ENCODE measurements at places on chromosomes 1 and 21.

DNA sequence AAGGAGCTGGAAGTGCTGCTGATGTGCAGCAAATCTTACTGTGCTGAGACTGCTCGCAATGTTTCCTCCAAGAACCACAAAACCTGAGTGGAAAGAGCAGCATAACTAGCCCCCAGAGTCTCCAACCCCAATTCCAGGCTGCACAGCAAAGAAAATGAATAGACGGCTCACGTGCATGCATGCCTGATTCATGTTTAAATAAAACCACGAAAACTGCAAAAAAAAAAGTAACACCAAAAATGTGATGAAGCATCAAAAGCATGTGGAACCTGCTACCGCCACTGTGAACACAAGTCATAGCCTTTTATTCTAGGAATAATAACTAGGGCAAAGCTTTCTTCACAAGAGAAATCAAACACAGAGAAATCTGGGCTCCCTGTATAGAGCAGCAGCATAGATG is 9.6 kb upstream of the TRNP1 start:
- DNase-seq: no peak

- DNase-seq: no peak
Observed at GRCh38 chr1:29414086-29414485, 177.8 kb downstream of the PTPRU start.

GRCh38 chr1:216914974-216915373 is 191.7 kb upstream of the ESRRG start:
- no peak for DNase-seq

- DNase-seq: no peak
Observed at GRCh38 chr1:188444526-188444925, 1615.8 kb downstream of the PLA2G4A start.

DNA sequence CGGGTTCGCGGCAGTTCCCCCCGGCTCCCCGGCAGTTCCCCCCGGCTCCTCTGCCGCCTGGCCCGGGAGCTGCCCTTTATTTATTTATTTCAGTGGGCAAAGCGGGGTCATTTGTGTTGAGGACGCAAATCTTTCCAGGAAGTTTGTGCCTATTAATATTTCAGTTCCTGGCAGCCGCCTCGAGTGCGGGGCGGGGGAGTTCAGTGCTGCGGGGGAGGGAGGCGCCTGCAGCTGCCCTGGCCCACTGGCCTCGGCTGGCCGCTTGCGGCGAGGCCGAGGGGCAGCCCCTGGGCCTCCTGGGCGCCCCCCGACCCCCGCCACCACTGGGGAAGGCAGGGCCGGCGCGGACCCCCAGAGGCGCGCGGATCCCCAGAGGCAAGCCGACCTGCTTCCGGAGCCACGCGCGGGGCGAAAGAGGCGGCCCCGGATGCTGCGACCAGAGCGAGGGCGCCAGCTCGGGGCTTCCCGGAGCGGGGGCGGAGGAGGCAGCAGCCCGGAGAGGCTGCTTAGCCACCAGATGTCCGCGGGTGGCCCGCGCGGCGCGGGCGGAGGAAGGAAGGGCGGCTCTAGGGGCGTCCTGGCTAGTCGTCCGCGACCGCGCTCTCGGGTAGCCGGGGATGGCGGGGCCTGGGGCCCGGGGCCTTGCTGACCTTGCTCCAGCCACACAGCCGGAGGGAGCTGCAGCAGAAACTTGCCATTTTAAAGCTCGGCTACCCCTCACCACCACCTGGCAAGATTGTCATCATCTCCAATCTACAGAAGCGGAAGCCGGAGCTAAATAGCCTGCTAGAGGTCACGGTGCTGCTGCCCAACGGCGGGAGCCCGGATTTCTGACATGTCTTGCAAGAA is 48.0 kb downstream of the H3-3A start:
- DNase-seq: peak; percentile 35

- DNase-seq: no peak
Observed at GRCh38 chr1:78678324-78678723, 28.7 kb downstream of the IFI44 start.

GRCh38 chr1:203328714-203329122 is 22.2 kb downstream of the FMOD start:
- peak; percentile 55 for DNase-seq

GRCh38 chr1:32742956-32743355 is 40.4 kb upstream of the SYNC start:
- DNase-seq: no peak

DNA sequence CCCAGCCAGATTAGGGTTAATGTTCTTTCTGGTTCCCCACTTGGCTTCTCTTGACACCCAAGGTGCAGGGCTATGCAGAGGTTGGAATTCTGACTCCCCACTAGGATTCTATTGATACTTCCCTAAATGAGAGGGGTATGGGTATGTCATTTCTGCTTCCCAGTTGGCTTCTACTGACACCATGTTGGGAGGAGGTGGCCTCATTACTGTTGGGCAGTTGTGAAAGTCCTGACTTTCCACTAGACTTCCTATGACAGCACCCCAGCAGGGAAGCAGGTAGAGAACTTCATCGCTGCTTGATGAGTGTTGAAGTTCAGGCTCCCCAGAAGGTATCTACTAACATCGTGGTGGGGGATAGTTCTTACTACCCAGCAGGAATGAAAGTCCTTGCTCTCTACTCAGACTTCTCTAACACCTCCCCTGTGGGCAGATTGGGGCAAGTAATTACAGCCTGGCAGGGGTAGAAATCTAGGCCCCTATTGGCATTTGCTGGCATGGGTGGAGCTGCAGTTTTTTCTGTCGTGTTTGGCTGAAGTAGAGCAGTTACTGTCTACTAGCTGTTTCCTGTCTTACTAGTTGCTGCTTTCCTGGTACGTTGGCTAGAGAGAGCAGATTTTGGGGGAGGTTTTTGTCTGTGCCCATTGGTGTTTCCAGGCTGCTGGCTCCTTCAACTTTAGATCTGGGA is 41.5 kb downstream of the ZYG11B start:
- no peak for DNase-seq

DNA sequence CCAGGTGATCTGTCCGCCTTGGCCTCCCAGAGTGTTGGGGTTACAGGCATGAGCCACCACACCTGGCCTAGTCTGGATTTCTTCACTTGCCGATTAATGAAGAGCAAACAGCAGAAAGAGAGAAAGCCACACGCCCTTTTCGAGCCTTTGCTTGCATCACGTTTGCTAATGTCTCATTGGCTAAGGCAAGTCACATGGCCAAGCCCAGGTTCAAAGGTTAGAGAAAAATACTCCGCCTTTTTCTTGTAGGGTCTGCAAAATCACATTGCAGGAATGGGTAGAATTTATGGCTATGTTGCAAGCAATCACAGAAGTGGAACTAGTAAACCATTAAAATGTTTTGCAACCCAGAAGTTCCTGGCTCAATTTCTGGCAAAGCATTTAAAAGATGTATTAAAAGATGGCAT is 26.8 kb upstream of the BACH1 start:
- DNase-seq: no peak

DNA sequence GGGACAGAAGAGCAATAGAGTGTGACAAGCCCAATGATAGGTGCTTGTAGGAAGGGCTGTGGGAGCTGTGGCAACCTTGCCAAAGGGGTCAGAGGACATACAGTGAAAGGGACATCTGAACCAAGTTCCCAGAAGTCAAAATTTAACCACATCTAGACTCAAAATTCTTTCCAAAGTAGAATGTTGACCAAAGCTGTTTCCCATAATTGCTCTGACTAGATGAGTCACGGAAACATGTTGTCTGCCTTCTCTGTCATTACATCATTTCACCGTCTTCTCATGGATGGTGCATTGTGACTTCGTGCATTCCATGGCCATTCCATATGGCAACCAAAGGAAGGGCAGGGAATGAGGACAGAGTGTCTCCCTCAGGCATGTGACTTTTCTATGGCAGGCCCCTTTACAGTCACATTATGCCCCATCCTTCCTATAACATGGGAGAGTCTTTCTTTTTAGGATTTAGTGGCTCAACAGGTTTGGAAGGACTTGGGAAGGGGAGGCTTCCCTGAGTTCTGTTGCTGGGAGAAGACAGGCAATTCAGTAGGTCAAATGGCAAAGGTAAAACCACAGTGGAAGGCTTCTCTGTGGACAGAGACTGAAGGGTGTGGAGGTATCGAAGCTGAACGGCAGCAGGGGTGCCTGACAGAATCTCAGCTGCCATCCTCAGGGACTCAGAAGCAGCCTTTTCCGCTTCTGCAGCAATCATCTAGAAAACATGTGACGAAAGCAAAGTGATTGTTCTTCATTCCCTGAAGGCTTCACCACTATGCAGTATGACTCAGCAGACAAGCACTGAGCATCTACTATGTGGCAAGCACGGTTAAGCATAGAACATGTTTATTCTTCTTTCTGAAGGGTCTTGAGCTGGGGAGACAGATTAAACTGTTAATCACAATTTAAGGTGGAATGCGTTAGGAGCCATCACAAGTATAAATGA is 24.7 kb downstream of the NPHS2 start:
- DNase-seq: no peak

DNA sequence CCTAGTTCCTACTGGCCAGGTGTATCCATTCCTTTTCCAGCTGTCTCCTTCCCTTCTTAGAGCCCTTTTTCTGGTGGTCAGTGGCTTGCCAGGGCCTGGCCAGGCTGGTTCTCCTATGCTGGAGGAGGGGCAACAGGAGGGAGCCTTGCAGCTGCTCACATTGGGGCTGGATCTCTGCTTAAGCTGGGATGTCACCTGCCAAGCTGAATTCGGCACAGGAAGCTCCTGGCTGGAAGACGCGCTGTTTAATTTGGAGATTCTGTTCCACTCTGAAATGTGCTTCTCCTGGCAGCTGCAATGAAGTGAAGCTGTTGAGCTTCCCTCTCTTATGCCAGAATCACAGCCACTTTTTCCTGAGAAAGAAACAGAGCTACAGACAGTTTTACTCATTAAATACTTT is 56.0 kb upstream of the POU3F1 start:
- no peak for DNase-seq

DNA sequence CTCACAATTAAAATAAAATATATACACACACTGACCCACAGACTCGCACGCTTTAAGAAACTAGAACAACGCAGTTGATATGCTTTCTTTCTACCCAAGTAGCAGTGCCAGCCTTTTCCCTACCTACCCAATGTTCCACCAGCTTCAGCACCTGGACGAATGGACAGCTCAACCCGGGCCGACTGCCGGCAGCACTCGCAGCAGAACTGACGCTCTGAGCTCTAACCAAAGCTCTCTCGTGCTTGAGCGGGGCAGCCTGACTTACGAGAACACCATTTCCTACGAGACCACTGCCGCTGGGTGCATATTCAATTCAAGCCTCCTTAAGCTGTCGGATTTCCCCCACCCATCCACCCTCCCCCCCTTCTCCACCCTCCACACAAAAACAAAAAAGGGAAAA is 127.4 kb upstream of the DPYD start:
- no peak for DNase-seq

- no peak for DNase-seq
Observed at GRCh38 chr21:25615880-25616279, 8.6 kb upstream of the MRPL39 start.

GRCh38 chr21:34907461-34908418 is 141.4 kb downstream of the RUNX1 start:
- no peak for DNase-seq

DNA sequence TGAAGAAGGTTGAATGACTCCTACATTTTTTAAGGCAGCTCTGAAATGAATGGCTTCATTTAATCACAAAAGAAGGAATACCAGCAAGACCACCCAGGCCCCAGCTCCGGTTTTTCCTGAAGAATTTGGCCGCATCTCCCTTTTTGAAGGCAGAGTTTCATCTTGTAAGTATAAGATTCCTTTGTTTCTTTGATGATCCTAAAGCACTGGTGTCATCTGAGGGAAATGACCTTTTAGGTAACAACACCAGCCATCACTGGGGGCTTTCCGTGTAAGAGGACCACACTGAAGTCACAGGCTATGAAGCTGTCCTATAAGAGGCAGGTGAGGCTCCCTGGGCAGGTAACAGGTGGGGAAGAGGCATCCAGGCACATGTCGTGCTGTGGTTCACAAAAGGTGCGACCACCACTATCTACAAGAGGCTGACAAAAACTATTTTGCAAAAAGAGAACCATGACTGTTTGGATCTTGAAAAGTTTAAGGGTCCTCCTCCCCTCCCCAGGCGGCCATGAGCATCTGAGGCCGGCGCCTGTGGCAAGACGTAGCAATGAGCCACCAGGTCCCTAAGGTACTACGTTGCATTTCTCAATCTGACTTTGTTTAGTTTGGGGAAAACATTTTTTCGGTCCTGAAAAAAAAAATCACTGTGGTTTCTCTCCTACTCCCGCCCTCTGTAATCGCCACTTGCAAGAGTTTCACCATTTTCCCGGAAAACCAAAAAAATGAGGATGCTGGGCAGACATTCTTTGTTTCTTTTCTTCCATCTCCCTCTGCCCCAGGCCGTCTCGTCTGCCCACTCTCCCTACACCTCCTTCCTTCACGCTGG is 46.3 kb upstream of the IRF2BP2 start:
- no peak for DNase-seq

DNA sequence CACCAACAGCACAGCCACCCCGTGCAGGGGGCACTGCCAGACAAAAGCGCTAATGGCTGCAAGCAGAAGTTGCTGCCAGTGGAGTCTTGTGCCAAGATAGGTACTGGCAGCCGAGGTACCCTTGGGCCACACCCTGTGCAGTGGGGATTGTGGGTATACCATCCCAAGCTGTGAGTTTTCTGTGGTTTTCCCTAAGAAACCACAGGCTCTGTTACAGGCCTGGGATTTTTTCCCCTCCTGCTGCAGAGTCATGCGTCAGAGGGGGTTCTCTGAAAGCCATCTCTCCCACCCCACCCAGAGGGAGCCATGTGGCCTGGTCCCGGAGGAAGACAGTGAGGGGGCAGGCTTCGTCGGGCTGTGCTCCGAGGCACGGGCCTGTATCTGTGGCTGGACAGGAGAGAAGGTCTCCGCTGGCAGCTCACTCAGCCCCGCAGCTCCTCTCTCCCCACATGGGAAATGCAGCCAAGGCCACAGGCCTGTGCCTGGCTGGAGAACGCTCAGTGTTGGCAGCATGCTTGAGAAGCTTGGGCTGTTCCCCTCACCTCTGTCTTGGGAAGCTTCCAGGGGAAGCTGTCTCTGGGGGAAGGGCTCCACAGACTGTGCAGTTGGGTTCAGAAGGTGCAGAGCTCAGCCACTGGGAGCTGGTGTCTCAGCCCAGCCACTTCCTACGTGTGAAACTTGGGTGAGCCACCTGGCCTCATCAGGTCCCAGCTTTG is 42.5 kb downstream of the NEK2 start:
- DNase-seq: no peak

GRCh38 chr1:10152709-10153284 is 57.6 kb upstream of the KIF1B start:
- DNase-seq: no peak

DNA sequence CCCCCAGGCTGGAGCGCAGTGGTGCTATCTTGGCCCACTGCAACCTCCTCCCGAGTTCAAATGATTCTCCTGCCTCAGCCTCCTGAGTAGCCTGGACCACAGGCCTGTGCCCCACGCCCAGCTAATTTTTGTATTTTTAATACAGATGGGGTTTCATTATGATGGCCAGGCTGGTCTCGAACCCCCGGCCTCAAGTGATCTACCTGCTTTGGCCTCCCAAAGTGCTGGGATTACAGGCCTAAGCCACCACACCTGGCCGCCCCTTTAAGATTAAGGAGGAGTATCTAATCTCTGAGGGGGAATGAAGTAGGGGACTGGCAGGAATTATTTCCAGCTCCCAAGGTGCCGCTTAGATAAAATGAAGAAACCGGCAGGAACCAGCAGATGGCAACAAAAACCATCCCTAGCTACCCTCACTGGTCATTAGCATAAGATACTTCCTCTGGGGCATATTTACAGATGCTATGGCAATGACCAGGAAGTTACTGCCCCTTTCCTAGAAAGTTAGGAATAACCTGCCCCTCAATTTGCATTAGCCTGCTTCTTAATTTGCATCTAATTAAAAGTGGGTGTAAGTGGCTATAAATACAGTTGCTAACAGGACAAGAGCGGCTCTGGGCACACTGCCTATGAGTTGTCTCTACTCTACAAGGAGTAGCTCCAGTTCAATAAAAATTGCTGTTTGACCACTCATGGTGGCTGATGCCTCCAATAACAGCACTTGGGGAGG is 7.1 kb upstream of the NSUN4 start:
- DNase-seq: no peak

GRCh38 chr1:228310162-228310792 is 96.4 kb downstream of the TRIM11 start:
- DNase-seq: no peak

All from NCI-H1930 (cell line).